ENCODE measurements at places on chromosomes 7 and 10. TPM values are rescaled to one million over a fixed set of nuclear protein-coding genes. Genes with fewer than 3 reads are reported as not detected.

GRCh38 chr7:142838461-142839213 lies 16.2 kb upstream of the EPHB6 start:
- DNase-seq: no peak

GRCh38 chr10:57168611-57169240 lies 807.7 kb upstream of the ZWINT start:
- no peak for DNase-seq

DNA sequence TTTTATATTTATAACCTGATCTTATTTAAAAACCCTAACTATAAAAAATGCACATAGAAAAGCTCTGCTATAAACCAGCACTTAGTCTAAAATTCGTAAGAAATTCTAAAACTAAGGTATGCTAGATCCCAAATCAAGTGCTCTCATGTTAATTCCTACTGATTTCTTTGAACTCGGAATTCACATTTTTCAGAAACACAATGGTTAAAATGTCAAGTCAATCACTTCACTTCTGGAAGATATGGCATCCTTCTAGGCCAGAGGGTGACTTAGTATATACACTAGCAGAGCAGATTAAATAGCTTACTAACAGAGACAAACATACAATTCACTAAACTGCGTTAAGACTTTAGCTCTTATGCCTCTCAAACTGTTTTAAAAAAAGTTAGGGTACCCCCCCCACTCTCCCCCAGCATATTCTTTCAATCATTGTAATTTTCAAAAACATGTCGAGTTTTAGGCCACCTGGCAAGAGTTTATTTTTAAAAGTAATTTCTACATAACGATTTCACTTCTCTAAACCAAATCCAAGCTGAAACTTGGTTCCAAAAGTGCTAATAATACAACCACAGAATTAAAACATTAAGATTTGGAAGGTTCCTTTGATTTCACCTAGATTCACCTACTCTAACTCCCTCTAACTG lies 129.4 kb downstream of the NRBF2 start:
- no peak for DNase-seq

Gene MRLN
- 0.55 TPM for polyA plus RNA-seq
